ENCODE measurements at places on chromosomes 11 and 22.

GRCh38 chr11:133678191-133678590 is 145.9 kb upstream of the OPCML start:
- no peak for DNase-seq

GRCh38 chr11:64240435-64241240 is at the start of gene FKBP2:
Gene FKBP2 (plus strand): TSS chr11:64241095. CDS start chr11:64242388, 1,293 bp downstream.
- DNase-seq, result peak; percentile 97

DNA sequence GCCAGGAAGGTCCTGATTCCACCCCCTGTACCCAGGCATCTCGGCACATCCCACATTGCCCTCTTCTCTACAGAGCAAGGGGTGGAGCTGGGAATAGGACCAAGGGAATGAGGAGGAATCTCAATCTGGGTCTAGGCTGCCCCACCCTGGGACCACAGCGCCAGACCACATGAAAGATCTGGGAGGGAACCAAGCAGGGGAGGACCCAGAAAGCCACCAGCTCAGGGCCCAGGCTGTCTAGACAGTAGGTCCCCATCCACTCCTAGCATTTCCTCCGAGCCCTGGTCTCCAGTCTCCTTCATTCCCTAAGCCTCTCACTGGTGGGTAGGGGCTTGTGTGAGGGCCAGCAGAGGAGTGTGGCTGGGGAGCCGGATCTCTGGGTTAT is 11.6 kb downstream of the PHLDB1 start:
- no peak for DNase-seq

- no peak for DNase-seq
Measured at GRCh38 chr11:14012846-14013245, 50.3 kb downstream of the SPON1 start.

DNA sequence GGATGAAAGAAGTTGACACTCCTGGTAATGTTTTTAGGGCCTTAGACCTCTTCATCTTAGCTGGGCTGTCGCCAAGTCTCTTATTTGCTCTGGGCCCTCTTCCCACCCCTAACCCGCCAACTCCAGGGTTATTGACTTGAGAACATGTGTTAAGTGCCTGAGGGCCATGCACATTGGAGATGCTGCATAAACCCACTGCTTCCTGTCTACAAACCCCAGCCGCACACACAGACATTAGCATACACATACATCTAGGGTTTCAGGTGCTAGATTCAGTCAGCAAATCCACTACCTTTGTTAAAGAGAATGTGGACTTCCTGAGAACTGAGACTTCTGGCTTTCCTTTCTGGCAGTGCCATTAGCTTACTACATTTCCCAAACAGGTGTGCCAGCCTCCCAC is 817 bp downstream of the PANX3 start:
- no peak for DNase-seq

DNA sequence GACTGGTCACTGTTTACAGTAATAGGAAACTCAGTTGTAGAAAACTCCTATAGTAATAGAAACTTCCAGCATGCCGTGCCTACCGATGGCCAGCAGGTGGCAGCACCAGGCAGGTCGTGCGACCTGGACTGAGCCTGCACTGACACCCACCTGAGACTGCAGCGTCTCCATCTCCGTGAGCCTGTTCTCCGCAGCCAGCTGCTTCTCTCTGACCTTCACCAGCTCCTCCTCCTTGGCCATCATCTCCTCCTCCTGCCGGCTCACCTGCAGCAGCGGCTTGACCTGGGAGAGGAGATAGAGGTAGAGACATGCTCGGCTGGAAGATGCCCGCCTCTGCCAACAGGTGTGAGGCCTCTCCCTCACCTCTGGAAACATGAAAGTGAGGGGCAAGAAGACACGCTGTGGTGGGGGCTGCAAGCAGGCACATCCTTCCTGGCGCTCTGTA is 48.5 kb downstream of the APOL1 start:
- peak; percentile 76 for DNase-seq

DNA sequence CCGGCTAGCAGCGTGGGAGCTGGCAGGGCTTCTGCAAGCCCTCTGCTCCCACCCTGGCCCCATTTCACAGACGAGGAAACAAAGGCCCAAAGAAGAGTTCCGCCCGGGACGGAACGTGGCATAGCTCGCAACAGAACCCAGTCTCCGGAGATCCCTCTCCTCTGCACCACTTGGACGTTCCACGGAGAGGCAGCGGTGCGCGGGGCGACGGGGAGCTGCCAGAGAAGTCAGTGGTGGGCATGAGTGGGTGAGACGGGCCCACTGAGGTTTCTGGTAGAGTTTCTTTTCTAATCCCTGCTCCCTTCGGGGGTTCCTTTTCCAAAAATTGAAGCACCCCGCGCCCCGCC is 554 bp upstream of the NECTIN1 start:
- DNase-seq, result no peak

GRCh38 chr11:3181725-3182461 is 16.8 kb upstream of the OSBPL5 start:
- no peak for DNase-seq

GRCh38 chr11:61828379-61828628 is 204 bp downstream of the FADS2 start:
- DNase-seq, result no peak

DNA sequence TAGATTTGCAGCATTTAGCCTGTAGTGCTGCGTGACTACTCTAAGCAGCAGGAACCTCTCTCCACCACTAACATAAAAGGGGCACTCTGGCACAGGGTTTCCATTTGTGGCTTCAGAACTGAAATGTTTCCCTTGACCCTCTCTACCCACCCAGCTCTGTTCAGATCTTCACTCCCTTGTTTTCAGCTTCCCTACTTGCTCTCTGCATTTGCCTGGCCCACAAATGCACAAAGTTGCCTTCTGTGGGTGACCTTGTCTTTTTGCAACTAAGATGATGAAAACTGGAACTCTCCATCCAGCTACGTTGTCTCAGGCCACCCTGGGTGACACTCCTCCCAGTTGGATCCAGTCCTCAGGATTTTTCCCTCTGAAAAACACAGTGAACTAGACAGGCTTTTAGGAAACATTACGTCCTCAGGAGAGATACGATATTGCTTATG is 19.8 kb upstream of the PSMA1 start:
- no peak for DNase-seq

- DNase-seq, result no peak
Measured at GRCh38 chr11:133895551-133895950, 50.2 kb upstream of the SPATA19 start.

DNA sequence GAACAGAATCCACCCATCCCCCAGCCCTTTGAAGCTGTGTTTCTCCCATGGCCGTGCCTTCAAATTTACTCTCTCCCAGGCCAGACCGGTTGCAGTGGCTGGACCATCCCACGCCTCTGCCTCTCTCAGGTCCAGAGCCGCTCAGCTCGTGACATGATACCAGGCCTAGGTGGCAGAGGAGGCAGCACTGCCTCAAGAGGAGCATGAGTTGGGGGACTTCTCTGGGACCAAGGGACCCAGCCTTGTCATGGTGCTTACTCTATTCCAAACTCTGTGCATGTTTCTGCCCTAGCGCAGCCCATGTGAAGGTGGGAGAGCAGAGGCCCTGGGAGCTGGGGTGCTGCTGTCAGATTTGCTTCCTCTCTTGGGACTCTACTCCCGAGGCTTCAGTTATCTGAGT is 51.0 kb downstream of the TRAF6 start:
- DNase-seq, result no peak

DNA sequence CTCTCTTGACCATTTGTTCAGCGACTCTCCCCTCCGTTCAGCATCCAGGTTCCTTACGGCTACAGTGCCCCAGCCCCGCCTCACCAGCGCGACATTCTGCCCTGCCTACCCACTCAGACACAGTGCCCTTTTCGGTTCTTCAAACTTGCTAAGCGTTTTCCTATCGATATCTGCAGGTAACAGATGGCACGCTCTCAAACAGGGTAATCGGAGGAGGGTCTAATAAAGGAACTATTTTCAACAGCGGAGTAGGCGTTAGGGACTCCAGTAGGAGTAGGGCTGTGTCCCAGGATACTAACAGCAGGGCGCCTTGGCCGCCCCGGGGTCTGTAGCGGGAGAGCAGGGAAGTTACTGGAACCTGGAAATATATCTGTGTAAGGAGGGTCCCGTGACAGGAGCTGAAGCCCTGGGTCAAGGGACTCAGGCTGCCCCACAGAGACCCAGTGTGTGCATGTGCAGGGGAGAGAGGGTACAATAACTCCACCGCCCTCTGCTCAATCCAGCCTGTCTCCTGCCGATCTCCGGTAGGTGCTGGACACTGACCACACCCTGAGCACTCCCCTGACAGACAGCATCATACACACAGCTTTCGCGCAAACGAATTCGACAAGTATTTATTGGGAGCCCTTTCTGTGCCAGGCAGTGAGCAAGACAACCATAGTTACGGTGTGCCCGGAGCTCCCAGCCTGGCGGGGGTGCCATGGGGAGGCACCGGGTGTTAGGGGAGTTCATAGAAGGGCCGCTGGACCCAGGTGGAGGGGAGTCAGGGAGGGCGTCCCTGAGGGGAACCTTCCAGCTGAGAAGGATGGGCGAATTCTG is 2.1 kb downstream of the KLHL35 start:
- DNase-seq, result no peak

DNA sequence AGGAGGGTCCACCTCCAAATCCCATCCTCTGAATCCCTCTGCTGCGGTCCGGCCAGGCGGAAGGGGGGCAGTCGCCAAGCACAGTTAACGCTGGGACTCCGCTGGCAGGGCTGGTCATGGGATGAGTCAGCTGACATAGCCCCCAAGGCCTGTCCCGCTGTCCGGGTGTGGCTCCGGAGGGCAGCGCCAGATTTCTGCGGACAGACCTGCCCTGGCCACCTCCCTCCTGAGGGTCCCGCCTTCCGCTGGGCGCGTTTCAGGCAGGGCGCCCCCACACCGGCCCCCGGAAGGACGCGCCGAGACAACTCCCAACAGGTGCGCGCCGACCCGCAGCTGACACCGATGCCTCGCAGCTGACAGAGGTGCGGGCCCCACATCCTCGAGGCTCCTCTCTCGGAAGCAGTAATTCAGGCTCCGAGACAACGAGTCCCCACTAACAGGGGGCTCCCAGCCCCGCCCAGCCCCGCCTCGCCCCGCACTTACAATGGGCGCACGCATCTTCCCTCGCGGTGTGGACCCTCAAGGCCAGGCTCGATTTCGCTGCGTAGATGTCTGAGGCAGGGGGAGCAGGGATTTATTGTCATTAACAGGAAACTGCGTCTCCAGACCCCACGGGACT is 607 bp downstream of the PLAAT3 start:
- no peak for DNase-seq

DNA sequence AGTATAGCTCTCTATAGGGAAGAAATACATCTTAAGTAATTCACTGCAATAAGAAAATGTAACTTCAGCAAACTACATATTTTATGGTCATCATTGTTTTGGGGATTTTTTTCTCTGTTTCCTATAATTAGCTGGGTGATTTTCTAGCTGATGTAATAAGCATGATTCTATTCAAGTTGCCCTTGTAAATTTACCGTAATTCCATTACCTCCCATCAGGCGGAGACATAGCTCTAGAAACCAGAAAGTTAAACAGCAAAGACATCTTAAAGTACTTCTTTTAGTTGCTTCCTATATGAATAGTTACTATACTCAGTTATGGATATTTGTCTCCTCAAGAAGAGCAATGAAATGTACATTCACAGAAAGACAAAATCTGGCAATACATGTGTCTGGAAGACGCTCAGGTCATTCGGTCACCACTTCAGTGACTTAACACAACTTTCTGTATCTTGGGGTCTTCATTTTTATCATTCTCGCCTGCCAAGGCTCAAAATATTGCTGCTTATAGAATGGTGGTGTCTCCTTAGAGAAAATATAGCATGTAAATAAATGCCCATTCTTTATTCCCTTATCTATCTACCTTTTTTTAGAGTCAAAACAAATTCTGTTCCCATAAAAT is 239.9 kb upstream of the ZC3H12C start:
- no peak for DNase-seq

- DNase-seq, result no peak
Measured at GRCh38 chr11:2190657-2191471, 19.2 kb upstream of the TH start.

DNA sequence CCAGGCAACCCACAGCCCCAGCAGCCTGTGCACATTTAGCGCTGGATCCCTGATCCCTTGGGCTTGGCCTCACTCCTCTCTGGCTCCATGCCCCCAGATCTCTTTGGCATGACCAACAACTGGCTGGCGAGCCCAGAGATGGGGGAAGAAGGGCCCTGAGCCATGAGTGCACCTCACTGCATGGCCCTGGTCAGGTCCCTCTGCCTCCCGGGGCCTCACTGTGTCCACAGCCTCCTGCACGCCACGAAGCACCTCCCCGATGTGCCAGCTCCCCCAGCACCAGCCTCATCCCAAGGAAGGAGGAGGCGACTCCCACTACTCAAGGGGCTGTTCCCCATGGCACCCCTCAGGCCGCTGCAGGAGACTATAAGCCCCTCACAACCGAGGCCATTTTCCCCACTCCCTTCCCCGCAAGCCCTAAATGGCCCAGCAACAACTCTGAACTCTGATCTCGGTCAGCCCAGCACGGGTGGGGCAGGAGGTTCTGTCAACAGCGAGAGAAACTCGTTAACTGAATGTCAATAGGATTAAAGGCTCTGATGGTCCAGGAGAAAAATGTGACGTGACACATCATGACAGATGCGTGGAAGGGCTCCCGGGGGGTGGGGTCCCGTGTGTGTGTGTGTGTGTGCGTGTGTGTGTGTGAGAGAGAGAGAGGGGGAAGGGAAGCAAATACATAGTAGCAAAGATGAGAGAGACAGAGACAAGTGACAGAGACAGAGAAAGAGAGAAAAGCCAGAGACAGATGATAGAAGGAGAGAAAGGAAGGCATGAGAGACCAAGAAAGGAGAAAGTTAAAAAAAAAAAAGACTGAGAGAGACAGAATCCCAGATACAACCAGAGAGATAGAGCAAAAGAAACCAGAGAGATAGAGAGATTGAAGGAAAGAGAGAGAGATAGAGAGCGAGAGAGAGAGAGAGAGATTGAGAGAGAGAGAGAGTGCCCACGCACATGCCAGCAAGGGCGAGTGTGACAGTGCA is 28.4 kb upstream of the SYT7 start:
- DNase-seq, result no peak

GRCh38 chr11:65547446-65548125 is 10.6 kb downstream of the LTBP3 start:
- DNase-seq, result no peak

DNA sequence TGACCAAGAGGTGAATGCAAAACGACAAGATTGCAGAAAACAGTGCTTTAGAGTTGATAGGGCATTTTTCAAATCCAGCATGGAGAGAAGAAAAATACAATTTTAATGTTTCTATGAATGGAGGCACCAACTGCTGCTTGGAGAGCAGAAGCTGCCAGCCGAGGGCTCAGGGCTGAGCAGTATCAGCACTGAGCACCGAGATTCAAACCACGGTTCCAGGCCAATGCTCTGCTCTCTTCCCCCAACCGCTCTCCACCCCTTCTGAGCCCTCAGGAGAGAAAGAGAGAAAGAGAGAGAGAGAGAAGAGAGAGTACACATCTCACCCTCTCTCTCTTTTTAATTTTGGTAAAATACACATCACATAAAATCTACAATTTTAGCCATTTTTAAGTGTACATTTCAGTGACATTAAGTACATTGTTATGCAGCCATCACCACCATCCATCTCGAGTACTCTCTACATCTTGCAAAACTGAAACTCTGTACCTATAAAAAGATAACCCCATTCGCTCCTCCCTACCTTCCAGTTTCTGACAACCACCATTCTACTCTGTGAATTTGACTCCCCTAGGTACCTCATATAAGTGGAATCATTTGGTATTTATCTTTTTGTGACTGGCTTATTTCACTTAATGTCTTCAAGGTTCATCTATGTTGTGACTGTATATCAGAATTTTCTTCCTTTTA is 333.3 kb downstream of the MIAT start:
- no peak for DNase-seq

- DNase-seq, result no peak
Measured at GRCh38 chr11:87628026-87628580, 547.1 kb downstream of the RAB38 start.

Measured in stimulated activated CD4-positive, alpha-beta T cell treated with anti-CD3 and anti-CD28 coated beads, TNF-alpha, amount 100 ng/mL, for 1 hour (primary cell).